ENCODE measurements at places on chromosomes 2 and 18.

GRCh38 chr2:241271706-241272302 is 43.7 kb downstream of the HDLBP start:
- DNase-seq: no peak

DNA sequence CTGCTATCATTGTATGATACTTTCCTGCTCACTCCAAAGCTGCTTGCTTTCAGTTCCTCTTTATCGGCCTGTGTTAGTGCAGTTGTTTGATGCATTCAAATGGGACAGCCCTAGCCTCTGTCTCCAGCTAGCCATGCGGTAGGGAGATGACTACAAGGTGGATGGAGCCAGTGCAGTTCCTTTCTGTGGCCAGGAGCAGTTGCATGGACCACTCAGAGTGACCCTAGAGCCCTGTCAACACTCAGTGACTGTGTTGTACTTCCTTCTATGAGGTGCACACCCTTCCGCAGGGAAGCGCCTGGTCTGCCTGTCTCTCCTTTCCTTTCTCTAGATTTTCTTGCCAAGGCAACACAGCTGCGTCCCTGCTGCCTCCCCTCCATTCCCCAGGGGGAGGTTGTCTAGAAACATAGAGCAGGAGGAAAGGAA is 33.8 kb downstream of the KCNS3 start:
- no peak for DNase-seq

DNA sequence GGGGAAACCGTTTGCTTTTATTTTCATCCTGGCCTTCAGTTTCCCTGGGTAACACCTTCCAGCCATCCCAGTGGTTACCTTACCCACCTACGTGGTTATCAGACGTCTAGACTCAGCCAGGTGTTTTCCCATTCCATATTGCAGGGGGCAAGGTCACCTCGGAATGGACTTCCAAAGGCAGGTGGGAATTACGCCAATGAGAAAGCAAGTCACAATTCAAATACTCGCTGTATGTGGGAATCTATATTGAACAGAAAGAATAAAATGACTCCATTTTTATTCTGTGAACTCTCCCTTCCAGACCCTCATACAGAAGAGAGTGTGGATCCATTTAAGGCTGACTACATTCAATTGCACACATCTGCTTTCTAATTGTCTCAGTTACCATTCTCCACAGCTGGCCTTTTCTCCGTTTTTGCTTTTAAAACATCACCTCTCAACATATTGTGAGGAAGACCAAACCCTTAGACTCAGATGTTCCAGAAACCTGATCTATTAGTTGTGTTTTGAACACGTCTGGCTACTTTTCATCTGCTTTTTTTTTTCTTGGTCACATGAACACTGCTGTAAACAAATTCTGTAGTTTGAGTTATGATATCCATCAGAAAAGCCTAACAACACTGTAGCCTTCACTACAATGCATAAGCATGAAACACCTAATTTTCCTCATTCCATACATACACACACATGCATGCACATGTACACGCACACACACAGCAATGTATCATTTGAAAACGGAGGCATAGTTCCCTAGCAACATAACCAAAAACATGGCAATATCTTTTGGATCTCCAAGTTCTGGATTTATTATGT is 59.8 kb downstream of the BCL2 start:
- DNase-seq: peak; percentile 83

DNA sequence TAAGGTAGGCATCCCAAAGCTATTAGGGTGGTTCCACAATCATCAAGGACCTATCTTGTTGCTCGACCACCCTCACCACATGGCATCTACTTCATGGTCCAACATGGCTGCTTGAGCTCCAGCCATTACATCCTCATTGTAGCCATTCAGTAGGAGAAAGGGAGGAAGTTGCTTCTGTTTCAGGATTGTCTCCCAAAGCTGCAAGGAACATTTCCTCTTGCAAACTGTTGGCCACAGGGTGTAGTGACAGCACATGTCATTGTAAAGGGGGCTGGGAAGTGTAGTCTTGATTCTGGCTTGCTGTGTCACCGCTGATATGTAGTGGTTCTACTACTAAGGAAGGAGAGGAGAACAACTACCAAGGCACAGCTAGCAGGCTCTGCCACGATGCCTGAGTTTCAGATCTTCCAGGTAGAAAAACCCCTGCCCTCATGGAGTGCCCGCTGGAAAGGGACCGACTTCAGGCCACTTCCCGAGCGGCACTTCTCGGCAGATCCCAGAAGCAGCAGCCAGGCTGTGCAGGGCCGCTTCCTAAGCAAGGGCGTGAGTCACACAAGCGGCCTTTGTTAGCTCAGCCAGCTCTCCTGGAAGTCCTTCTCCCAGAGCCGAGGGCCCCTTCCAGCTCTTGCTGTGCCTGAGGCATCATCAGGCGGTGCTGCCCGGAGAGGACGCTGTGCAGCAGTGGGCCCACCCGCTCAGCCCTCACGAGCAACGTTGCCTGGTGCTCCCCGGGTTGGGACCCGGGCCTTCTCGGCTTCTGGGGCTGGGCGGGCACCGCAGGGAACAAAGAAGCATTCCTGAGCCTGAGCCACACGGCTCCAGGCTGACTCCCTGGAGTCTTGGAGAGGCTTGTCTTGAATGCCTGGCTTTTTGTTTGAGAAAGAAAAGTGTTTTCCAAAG is 58.2 kb downstream of the HS6ST1 start:
- no peak for DNase-seq

GRCh38 chr2:27262379-27263286 is at the start of gene SLC30A3:
TSS of gene SLC30A3 (minus strand) at chr2:27263047. CDS start at chr2:27262906, 141 bp downstream.
- no peak for DNase-seq

GRCh38 chr2:47165001-47165555 is 10.0 kb upstream of the STPG4 start:
- no peak for DNase-seq

- no peak for DNase-seq
Measured at GRCh38 chr18:24875286-24875685, 414.8 kb downstream of the HRH4 start.

- DNase-seq: peak; percentile 68
Measured at GRCh38 chr18:43620936-43621335, 343.6 kb upstream of the SYT4 start.

GRCh38 chr2:17748745-17749144 is 4.9 kb downstream of the SMC6 start:
- no peak for DNase-seq

DNA sequence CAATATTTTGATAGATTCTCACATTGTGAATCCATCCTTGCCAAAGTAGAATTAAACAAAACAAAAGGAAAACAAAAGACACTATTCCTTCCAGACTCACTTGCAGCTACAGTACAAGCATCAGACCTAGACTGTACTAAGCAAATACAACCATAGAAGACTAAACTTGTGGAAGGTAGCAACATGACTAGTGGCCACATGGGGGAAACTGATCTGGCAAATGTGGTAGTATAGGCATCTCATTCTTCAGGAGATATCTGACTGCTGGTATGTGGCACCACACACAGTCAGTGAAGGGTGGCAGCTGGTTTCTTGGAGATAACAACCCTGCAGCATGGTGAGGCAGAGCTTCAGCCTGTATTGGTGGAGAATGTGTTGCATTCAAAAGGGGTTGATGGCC is 81.0 kb upstream of the ACVR2A start:
- DNase-seq: no peak

DNA sequence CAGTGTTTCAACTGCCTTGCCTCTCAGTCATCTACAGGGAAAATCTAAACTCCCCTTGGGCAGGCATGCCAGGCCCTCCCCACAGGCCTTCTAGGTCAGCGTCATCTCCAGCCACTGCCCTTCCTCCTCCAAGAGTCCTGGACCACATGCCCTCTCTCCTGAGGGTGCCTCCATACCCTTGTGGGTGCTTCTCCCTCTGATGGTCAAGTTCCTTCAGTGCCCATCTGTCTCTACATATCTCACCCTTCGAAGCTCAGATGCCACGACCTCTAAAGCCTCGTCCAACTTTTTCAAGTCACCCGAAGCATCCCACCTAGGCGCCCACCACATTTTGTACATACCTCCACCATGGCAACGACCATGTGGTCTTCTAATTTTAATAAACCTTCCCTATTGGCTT is 22.6 kb upstream of the TMEM247 start:
- no peak for DNase-seq

GRCh38 chr2:3620834-3621233 is 25.9 kb downstream of the COLEC11 start:
- DNase-seq: no peak

GRCh38 chr2:43787895-43788294 is 14.1 kb downstream of the DYNC2LI1 start:
- DNase-seq: no peak

GRCh38 chr2:55840460-55840859 is 83.1 kb downstream of the EFEMP1 start:
- DNase-seq: no peak

GRCh38 chr18:12393998-12394397 is 13.7 kb upstream of the PRELID3A start:
- no peak for DNase-seq

- DNase-seq: peak; percentile 62
Measured at GRCh38 chr2:28594332-28595108, 98.7 kb downstream of the PLB1 start.

- no peak for DNase-seq
Measured at GRCh38 chr2:40118622-40119021, 333.3 kb downstream of the SLC8A1 start.

DNA sequence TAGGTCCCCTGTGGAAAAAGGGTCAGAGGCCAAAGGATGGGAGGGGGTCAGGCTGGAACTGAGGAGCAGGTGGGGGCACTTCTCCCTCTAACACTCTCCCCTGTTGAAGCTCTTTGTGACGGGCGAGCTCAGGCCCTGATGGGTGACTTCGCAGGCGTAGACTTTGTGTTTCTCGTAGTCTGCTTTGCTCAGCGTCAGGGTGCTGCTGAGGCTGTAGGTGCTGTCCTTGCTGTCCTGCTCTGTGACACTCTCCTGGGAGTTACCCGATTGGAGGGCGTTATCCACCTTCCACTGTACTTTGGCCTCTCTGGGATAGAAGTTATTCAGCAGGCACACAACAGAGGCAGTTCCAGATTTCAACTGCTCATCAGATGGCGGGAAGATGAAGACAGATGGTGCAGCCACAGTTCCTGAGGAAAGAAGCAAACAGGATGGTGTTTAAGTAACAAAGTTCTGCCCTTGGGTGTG is 165.8 kb downstream of the RPIA start:
- no peak for DNase-seq

GRCh38 chr18:52093171-52093570 is 246.8 kb upstream of the DCC start:
- no peak for DNase-seq

GRCh38 chr2:173607606-173608311 is 253.1 kb downstream of the CDCA7 start:
- DNase-seq: peak; percentile 3

DNA sequence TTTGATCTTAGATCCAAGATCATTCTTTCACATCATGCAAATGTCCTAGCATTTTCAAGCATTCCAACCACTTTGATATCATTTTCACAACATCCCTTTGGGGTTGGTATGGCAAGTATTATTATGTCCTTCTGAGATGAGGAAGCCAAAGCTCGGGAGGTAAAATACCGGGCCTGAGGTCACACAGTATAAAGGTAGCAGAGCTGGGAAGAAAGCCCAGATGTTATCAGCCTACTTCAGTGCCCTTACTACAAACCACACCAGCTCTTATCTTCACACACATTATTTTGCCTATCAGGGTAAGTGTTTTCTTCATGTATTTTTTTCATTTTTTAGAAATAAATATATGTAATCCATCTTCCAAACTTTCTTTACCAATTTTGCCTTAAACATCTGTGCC is 4.2 kb upstream of the B4GALT6 start:
- no peak for DNase-seq

GRCh38 chr2:113085542-113085941 is 17.8 kb downstream of the IL1F10 start:
- no peak for DNase-seq

DNA sequence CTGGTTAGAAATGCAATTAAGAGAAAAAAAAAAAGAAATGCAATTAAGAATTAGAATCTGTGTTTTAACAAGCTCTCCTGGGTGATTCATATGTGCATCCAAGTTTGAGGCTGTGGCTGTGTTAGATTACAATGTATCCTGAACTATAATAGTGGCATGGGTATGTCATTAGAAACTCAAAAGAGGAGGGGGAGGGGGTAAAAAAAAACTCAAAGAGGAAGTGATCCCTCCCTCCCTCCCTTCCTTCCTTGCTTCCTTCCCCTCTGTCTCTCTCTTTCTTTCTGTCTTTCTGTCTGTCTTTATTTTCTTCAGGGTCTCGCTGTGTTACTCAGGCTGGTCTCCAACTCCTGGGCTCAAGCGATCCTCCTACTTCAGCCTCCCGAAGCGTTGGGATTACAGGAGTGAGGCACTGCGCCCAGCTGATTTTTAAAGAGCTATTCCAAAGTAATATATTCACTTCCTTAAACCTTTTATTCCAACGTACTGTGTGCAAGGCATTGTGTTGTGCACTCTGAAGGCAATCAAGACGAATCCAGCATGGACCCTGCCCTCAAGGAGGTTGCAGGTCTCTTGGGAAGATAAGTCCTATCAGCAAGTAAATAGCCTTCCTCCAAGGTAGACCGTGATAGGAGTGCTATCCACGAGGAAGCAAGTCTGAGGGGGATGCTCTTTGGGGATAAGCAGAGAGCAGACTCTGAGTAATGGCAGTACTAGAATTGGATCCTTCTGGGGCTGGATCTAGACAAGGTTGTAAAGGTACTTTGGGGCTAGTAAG is 35.9 kb upstream of the MCFD2 start:
- DNase-seq: no peak

DNA sequence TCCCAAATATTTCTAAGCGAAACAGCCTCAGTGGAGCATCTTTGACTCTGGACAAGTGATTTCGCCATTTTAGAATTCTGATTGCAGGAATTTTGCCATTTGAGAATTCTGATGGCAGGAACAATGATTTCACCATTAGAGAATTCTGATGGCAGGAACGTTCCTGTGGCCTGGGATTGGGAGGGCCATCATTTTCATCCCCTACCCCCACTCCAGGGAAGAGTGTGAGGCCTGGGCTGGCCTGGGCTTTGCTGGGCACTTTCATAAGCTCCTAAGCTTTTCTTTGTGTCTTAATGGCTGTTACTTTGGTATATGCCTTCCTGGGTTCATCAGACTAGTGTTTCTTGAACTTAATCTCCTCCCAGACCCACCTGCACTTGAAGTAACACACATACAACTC is 129.3 kb upstream of the EPAS1 start:
- no peak for DNase-seq

- DNase-seq: no peak
Measured at GRCh38 chr2:8729939-8730338, 48.1 kb downstream of the ID2 start.

GRCh38 chr2:215794829-215795546 is 218.4 kb downstream of the MREG start:
- DNase-seq: no peak

- no peak for DNase-seq
Measured at GRCh38 chr18:63346480-63347183, 20.4 kb downstream of the KDSR start.
